Fibroblast of mammary gland (primary cell): ENCODE measurements at places on chromosomes 6 and 20.

DNA sequence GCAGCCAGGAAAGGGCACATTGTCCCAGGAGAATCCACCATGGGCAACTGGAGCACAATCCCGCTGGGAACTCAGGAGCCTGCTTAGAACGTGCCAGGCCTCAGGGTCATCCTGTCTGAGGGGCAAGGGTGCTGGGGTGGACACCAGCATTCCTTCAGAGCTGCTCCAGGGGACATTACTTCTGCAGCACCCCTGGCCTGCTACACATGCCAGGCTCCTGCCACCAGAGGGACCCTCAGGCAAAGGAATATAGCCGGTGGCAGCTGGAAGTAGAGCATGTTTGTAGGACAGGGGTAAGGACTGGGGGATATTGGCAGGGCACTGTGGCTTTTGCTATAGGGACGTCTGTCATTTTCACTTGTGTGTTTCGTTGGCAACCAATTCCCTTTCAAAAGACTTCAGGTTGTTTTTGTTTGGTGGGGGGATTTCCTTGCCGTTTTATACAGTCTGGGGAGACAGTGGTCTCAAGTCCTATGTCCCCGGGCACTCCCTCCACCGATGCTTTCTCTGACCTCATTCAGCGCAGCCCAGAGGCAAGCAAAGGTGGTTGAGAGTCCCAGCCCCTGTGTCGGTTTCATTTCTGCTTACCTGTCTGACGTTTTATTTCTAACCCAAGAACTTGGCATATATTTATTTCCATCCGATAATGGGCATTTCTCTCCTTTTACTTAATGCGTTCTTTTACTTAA, 130.8 kb downstream of the JPH2 start:
- DNase-seq = no peak

DNA sequence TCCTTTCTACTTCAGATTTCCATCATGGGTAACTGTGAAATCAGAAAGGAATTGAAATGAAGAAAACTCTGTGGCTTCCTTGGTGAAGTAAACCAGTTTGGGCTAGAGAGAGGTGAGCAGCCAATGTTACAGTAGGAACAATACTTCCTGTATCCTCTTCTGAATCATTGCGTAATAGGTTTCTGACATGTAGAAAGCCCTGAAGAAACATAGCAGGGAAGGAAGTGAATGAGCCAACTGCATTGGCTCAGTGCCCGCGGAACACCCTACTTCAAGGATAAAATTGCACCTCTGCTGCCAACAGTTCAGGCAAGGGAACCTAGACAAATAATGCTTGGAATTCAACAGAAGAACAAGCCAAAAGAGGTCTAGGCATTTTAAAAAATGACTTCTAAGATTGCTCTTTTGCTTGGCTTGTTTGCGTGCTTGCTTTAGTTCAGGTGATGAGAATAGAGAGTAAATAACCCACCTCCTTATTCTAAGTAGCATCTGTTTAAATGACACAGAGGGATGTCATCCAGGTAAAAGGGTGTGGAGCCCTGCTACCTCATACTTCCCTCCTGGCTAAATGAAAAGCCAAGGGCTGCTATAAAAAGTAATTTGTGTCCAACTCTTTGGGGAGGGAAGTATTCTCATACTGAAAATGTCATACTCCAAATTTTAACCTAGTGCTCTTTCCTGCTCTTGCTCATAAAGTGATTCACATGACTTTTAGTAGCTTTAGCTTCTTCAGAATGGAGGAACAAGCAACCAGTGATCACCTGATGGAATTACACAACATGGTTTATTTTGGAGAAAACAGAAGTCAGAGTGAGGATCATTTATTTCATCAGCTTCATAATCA, 30.0 kb upstream of the AKIRIN2 start:
- DNase-seq = peak; percentile 94

GRCh38 chr6:54335871-54336270, 27.6 kb downstream of the TINAG start:
- DNase-seq = peak; percentile 98

DNA sequence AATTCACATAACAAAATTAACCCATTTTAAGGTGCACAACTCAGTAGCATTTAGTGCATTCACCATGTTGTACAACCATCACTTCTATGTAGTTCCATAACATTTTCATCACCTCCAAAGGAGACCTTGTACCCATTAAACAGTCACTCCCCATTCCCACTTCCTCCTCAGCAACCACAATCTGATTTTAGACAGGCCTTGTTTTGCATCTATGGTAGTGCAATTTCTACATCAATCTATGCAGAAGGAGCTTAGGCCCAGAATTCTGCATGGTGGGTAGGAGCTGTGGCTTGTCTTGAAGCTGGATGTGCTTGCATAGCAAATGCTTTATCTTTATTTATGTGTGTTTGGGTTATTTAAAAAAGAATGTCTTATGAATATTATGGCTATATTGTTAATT, 13.5 kb upstream of the HLA-DQA1 start:
- no peak for DNase-seq

- no peak for DNase-seq
Measured at GRCh38 chr6:144305567-144305966, 20.4 kb downstream of the UTRN start.

- DNase-seq = no peak
Measured at GRCh38 chr6:150347845-150348244, 21.0 kb upstream of the IYD start.

DNA sequence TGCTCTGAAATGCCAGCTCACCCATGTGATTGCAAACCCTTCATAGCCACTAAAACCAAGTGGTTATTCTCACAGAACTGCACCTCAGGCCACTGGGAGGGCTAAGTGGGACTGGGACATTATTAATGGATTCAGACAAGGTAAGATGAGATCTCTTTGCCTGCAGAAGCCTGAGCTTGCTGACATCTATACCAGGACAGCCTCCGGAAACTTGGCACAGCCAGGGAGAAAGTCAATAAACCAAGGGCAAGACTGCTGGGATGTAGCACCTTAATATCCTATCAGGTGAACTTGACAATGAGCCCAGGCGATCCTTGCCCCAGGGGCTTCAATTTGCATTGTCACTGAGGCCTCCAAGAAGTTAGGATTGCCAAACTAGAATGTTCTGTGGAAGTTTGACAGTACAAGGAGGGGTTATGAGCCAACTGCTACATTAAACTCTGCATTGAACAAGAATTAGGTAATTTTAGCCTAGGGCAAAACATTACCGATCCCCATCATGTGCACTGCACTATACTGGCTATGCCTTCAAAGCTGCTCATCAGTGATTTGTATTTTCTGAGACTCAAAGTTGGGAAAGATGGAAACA, 60.1 kb upstream of the RALGAPA2 start:
- no peak for DNase-seq

DNA sequence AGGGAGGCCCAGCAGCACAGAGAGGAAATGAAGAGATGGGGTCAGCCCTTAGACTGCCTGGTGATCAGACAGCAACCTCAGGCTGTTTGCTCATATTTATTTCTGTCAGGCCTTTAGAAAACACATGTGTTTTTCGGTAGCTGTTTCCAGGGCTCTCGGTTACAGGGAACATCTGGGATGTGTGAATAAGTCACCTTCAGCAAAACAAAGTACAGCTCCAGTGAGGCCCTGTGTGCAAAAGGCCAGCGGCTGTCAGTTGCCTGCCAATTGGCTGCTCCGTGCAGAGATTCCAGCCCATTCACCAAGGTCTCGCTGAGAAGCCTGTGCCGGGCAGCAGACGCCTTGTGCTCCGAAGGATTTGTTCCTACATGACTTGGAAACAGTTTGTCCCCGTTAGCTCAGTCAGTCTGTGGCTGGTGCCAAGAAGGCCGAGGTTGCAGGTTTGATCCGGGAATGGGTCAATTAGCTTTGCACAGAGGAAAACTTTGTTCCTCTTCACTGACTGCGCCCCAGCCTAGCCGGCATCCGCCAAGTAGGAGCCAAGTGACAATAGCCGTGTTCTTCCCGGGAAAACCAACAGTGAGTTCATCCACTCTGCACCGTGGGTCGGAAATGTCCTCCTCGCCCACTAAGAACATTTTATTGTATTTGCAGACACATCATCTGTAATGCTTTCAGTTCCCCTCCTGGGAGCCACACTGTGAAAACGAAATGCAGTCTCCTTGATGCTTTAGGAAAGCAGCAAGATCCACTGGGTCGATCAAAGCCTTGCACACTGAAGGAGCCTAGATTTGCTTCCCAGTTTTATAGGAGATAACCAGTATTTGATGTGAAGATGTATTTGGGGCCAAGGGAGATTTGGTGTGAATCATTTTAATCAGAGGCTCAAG, 315.4 kb upstream of the CDYL start:
- peak; percentile 85 for DNase-seq

DNA sequence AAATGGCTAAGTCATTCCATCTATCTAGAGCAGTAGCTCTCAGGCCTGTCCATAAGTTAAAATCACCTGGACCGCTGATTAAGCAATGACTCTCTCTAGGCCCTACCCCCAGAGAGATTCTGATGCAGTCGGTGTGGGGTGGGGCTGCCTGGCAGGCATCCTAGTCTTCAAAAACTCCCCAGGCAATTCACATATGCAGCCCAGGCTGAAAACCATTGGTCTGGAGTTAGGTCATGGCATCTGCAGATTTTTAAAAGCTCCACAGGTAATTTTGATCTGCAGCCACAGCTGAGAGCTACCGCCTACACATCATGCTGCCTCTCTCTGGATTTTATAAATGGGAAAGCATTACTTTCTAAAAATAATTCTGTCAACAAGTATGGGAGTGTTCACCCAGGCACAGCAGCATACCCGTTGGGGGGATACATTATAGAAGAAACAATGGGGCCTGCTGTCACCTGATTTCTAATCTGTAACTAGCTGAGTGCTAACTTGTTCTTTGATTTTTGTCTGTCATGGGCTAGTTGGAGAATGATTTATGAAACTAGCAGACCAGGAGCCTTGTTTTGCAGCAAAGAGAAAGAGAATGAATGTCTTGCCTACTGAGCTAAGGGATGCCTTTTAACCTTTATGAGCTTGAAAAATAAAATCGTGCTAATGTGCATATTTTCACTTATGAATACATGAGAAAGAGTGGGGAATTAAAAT, 44.1 kb upstream of the ATXN1 start:
- peak; percentile 23 for DNase-seq

GRCh38 chr6:158638324-158638854, 6.2 kb downstream of the DYNLT1 start:
- DNase-seq = no peak

DNA sequence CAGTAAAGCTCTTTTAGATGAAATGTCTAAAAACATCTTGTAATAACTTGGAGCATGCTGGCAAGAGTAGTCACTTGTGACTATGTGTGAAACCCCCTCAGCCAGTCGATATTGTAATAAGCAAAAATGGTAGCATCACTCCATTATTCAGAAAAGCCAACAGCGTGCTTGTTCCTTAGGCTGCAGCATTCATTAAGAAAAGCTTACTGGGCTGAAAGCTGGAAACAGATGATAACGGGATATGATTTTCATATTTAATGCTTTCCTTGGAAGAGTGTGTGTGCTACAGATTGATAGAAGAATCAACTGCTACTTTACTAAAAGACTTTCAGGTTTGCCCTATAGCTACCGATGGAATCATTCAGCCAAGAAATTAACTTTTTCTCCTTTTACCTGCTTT, 20.3 kb downstream of the KIZ start:
- DNase-seq = no peak

DNA sequence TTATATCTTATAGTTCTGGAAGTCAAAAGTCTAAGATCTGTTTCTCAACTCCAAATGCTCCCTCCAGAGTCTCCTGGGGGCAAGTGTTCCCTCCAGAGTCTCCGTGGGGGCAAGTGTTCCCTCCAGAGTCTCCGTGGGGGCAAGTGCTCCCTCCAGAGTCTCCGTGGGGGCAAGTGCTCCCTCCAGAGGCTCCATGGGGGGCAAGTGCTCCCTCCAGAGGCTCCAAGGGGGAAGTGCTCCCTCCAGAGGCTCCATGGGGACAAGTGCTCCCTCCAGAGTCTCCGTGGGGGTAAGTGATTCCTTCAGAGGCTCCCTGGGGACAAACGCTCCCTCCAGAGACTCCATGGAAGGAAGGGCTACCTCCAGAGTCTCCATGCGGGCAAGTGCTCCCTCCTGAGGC, 34.0 kb upstream of the THBS2 start:
- DNase-seq = peak; percentile 30

DNA sequence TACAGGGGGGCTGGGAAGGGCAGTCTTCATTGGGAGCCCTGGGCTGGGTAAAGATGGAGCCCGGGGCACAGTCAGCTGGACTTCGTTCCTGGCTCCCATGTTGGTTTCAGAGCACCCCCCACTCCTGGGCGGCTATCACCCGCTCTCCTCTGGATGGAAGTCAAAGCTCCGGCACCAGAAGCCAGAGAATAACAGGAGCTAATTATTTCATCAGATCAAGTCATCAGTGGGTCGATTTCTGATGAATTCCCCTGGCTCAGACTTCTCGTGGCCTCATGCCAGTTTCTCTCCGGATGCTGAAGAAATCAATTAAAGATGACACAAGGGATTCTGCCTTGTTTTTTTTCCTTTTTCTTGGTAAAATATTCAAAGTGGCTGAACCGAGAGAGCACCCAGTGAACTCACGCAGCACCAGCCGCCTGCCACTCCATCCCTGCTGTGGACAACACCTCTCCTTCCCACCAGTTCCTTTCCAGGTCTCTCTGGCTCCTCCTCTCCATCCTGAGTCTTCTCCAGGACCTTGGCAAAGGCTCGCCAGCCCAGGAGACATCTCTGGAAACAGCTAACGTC, 22.5 kb downstream of the SULF2 start:
- peak; percentile 19 for DNase-seq

DNA sequence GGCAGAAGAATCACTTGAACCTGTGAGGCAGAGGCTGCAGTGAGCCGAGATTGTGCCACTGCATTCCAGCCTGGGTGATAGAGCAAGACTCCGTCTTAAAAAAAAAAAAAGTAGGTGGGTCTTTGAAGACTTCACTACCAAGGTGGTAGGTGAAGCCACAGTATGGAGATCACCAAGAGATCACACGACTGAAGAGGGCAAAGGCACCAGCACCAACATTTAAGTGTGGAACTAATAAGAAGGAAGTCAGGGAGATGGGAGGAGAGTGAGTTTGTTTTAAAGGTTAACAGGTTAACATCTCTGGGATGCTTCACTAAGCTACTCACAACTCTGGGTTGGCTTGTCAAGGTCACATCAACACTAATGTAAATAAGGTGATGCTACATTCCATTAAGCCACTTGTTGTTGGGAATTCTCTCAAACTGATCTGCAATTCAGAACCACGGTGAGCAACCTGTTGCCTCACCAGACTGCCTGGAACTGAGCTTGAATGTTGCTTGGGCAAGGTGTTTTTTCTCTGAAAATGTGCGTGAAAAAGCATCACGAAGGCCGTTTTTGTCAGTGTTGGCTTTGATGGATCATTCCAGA, 48.7 kb downstream of the KCTD20 start:
- no peak for DNase-seq

DNA sequence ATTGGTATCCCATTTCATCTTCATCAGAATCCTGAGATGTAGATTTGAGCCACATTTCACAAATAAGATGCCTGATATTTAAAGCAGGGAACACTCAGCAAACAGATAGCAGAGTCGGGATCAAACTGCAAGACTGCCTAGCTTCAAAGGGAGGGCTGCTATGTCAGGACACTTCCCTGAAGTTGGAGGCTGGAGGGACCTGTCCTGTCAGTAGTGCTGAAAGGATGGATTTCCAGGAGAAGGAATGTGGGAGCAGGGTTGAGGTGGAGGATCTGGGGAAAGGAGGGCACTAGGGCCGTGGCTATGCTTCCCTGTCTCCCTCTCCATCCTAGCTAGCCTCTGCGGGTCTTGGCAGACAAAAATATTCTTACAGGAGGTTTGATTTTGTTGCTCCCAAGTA, 32.2 kb downstream of the COX4I2 start:
- no peak for DNase-seq

GRCh38 chr6:40280231-40280630, 306.9 kb downstream of the LRFN2 start:
- no peak for DNase-seq
